HFFc6 (cell line): ENCODE measurements at places on chromosomes 1 and 21. TPM values are rescaled to one million over a fixed set of nuclear protein-coding genes. Genes with fewer than 3 reads are reported as not detected.

GRCh38 chr21:34946385-34946840 lies 102.7 kb downstream of the RUNX1 start:
- no peak for DNase-seq

ANKRD34A gene
- 9.3 to 13.7 TPM (median 11.9 TPM) in 3 replicates for total RNA-seq

DNA sequence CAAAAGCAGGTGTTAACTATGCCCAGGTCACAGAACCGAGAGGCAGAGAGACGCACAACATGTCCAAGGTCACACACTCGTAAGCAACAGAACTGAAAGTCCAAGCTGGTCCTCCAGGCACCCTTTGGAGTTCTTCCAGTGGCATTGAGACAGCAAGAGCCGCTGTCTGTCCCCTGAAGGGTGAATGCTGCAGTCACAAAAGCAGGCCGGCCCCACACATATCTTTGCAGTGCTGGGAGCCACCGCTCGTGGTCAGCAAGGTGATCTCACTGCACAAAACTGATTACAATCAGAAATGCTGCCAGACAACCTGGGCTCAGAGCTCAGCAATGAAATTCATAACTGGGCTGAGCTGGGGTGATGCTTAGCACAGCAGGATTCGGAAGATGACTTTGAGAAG lies 47.4 kb upstream of the RAB4A start:
- DNase-seq, result no peak

- no peak for DNase-seq
Observed at GRCh38 chr1:178713259-178713658, 11.8 kb upstream of the RALGPS2 start.

DNA sequence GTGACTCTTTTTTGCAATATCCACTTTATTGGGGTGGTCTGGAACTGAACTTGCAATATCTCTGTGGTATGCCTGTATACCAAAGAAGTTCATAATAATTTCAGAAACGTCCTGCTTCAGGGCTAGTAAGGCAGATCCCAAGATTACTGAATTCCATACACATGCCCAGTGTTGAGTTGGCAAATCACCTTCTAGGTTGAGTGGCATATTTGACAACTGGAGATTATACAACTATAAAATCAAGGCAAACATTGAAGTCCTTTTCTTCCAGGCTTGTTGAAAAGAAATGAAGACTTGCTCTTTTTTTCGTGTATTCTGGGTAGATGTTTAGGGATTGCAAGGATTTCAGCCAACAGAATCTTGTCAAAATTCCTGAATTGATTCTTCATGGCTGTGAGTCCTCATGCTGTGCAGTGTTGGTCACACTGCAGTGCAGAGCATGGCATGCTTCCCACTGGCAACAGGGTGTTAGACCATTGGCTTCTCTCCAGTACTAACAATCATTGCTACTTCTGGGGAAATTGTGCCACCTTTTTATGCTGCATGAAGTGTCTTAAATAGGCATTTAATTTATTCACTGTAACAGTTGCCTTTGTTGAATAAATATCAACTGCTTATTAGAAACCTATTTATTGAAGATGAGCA lies 367.1 kb upstream of the ADGRL4 start:
- DNase-seq, result no peak

TEX50 gene
- not detected in 2 replicates for total RNA-seq

ITGB3BP gene
- 13.3 to 22.0 TPM (median 21.3 TPM) in 3 replicates for total RNA-seq

DNA sequence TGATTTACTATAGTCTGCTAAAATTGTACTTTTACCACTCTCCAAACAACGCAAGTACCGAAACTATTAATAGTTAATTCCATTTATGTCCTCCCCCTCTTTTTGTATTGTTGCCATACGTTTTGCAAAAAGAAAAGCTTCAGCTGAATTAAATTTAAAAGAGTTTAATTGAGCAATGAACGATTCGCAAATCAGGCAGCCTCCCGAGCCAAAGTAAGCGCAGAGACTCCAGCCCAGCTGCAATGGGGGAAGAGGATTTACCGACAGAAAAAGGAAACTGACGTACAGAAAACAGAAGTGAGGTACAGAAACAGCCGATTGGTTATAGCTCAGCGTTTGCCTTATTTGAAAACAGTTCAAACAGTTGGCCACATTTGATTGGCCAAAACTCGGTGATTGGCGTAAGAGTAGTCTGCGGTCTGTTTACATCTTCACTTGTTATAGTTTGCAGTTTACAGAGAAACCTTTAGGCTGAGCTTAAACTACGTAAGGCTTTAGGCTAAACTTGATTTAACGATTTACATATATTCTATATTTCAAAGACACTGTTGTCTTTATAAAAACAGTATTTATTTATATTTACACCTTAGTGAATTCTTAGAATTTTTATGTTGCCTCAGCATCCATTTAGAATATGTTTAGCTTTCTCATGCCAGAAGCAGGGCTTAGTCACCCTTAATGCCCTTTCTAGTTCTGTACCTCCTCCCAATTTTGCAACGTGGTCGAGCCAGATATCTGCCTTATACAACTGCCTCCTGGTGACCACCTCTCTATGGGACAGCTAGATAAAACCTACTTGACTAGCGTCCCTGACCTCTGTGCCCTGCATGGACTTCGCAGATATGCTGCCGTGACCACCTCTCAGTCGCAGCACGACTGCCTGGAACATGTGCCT lies 23.8 kb downstream of the CR1 start:
- DNase-seq, result peak; percentile 58

FOXD3 gene
- not detected in 3 replicates for total RNA-seq

- DNase-seq, result no peak
Observed at GRCh38 chr1:207745839-207746767, 5.8 kb upstream of the CD46 start.

DNA sequence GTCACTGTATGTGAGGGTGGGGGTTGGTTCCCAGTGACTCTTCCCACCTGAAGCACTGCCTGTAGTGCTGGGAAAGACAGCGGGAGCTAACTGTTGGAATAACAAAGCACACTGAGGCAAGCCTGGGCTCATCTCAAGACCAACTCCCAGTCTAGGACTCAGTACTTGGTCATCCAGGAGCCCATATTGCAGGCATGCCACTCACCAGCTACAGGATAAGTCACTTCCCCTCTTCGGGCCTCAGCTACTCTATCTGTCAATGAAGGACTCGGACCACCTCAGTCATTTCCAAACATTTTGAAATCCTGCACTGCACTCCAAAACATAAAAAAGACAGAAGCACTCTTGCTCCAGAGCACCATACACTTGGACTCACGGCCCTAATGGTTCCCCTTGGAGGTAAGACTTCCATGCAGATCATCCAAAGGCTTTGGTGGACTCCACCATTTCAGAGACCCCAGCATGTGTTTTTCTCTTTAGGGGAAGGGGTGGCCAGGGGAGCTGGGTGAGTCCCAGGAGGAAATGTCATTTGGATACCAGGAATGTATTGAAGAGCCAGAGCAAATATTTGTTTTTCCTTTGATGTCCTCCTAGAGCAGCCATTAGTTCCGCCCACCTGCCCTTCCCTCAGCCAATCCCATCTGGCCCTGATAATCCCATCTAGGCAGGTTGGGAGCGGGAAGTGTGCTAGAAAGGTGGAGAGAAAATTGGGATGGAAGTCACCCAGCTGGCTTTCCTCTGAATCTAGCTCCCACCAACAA lies 3.1 kb downstream of the NUAK2 start:
- no peak for DNase-seq

SH2D5 gene
- total RNA-seq, result 12.3 to 14.1 TPM (median 13.3 TPM) in 3 replicates

- peak; percentile 57 for DNase-seq
Observed at GRCh38 chr1:226863446-226863845, 7.0 kb upstream of the PSEN2 start.

DNA sequence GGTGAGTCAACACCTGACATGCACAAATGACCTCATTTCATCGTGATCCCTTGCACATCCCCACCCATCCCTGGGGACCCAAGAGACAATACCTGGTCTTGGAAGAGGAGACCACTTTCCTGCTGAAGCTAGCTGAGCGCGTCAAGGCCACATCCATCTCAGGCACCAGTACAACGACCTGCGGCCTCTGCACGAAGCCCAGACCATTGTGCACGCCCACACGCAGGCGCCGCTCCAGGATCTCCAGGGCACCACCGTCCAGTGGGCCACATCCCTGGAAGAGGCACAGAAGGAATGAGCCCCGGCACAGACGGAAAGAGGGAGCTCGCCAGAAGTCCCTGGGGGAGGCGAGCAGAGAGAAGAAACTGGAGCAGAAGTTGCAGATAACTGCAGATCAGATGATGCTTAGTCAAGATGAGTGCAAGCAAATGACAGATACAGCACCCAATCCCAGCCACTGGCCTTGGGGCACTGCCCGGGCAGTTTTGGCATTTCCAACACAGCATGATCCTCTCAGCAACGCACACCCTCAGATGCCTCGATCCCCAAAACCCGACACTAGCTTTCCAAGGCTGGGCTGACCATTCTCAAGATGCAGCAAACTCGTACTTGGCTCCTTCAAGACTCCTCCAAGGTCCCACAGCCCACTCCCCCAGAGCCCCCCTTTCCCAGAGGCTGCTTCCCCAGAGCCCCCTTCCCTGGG lies 44.1 kb downstream of the NPHP4 start:
- no peak for DNase-seq

DNA sequence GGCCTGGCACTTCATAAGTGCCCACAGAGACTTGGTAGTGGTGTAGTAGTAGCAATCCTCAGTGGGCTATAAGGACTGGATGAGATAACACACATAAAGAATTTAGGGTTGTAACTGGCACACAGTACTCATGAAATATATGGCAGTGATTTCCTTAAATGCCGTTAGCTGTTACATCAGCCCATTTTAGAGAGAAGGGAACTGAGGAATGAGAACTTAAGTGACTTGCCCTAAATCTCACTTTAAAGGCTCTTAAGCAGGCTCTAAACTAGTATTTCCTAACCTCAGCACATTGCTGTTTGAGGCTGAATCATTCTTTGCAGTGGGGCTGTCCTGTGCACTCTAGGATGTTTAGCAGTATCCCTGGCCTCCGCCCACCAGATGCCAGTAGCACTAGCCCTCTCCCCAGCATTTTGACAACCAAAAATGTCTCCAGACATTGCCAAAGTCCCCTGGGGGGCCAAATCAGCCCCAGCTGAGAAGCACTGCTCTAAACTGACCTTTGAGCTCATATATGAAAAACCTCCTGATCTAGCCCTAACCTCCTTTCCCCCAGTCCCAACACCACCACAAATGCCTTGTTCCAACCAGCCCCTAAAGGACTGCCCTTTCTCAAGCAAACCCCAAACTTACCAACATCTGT lies 11.6 kb downstream of the CAMK2N1 start:
- no peak for DNase-seq

KRTAP22-1 gene
- total RNA-seq, result not detected in 3 replicates

DNA sequence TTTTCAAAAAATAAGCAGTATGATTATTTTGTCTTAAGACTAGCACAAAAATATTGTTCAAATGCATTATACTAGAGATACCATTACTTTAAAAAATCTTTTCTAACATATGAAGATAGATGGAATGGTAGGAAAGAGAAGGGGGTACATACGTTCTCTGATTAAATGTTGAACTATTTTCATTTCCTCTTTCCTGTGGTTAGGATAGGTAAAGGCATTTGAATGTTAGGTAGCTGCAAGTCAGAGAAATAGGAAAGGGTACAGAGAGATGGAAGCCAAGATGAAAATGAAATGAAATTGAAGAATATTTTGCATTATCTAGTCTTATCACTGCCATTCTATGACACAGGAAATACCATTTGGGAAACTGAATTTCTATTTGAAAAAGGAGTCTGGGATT lies 28.3 kb downstream of the TLCD4 start:
- DNase-seq, result no peak

- DNase-seq, result no peak
Observed at GRCh38 chr21:14356746-14357145, 26.2 kb downstream of the HSPA13 start.

- DNase-seq, result peak; percentile 48
Observed at GRCh38 chr1:34858901-34859445, 576 bp downstream of the SMIM12 start.

DNA sequence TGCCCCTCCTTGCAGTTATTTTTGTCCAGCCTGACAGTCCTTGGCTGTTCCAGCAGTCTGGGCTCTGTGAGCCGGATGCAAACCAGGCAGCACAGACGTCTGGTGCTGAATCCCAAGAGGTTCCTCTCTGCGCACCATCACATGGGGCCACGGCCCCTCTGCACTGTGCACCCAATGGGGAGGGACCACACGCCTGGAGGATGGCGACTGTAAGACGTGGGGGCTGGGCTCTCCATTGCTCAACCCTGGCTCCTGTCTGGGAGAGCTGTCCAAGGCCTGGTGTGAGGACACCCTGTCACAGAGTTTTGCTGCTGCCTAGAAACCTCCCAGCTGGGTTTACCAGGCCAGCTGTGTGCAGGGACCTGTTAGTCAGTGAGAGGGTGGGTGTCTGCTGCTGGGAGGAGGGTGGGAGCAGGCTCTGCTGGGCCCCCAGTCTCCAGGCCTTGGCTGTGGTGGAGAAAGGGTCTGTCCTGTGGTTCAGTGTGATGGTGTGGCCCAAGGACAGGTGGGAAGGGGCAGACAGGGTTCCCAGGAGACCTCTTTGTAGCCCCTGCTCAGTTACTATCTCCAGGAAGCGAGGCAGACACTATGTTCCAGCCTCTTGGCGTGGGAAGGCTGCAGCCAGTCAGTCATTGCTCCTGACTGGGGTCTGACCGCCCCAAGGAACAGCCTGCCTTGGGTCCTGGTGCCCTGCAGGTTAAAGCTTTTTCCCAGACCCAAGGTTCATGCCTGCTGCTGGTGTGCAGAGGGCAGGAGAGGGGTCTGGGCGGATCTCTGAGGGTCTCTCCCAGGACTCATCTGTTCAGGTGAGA lies 13.8 kb downstream of the HEYL start:
- peak; percentile 18 for DNase-seq

DNA sequence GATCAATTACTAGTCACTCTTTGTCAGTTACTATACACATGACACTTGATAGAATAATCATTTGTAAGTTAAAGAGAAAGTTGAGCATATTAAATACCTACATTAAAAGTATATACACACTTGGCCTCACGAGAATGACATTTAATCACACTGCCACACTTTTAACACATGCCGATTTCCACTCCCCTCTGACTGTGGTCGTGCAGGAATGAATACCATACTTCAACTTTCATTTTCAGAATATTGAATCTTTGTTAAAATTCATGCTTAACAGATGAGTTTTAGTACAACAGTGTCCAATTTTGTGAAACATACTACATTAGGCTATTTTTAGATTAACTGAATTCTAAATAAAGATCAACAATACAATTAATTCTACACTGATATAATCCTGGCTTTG lies 78.2 kb upstream of the SDC3 start:
- no peak for DNase-seq

EDARADD gene
- 0.18 to 0.43 TPM in 2 of 3 replicates, not detected in the other for total RNA-seq

GBP7 gene
- total RNA-seq, result not detected in 2 replicates

LINGO4 gene
- not detected in 3 replicates for total RNA-seq
